ENCODE measurements at places on chromosomes 1 and 21.

GRCh38 chr1:53606651-53607051 lies 132.3 kb downstream of the GLIS1 start:
- DNase-seq = no peak

DNA sequence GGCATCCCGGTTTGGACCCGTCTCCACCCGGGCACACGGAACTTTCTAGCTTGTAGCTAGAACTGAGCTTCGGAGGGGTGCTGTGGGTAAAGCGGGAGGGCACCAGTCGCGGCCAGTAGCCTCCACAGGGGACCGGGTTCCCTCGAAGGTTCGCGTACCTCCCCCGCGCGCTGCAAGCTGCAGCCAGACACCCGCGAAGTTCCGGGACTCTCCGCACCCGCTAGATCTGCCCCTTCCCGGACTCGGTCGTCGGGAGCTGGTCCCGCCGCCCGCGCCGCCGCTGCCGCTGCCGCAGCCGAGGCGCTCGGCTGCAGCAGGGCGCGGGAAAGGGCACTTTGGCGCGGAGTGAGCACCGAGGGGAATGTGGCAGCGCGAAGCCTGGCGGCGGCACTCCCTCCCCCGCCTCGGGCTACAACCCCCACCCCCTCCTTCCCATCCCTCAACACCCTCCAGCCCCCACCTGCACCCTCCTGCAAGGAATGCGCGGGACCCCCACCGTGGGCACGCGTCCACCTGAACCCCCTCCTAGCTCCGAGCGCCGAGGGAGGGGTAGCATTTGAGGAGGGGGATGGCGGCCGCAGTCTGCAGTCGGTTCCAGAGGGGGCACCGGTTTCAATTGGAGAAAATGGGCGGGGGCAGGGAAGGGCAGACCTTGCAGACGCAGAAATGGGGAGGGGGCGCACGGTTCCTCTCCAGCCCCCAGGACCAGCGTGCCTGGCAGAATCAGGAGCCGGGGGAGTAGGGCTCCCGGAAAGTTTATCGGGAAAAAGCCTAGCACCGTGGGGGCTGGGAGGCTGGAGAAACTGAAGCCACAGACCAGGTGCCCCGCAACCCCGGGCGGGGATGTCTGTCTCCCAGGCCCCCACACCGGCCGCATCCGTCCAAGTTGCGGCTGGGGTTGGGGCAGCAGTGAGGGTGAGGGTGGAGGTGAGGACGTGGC lies 968 bp downstream of the CSMD2 start:
- no peak for DNase-seq

DNA sequence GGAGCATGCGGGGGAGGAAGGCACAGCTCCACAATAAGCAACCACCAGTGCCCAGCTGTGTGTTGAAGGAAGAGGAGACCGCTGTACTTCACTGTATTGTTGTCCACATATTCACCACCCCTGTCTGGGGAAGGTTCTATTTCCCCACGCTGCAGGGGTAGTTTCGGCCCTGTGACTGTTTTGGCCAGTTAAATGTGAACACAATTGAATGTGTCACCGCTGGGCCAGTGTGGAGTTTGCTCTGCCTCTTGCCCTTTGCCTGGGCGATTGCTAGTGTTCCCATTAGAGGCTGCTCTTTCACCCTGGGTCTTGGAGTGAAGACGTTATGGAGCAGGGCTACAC lies 32.6 kb downstream of the UBE4B start:
- no peak for DNase-seq

GRCh38 chr1:48761411-48761810 lies 15.3 kb downstream of the BEND5 start:
- no peak for DNase-seq

- DNase-seq = no peak
Measured at GRCh38 chr1:196412326-196412725, 195.9 kb downstream of the KCNT2 start.

Data from GDM1 (cell line).